ENCODE measurements at places on chromosomes 2 and 18.
A peak's percentile ranks its signal among the peaks of the same experiment; 100 is the strongest.

- no peak for DNase-seq
Observed at GRCh38 chr2:67037655-67038054, 359.5 kb upstream of the ETAA1 start.

DNA sequence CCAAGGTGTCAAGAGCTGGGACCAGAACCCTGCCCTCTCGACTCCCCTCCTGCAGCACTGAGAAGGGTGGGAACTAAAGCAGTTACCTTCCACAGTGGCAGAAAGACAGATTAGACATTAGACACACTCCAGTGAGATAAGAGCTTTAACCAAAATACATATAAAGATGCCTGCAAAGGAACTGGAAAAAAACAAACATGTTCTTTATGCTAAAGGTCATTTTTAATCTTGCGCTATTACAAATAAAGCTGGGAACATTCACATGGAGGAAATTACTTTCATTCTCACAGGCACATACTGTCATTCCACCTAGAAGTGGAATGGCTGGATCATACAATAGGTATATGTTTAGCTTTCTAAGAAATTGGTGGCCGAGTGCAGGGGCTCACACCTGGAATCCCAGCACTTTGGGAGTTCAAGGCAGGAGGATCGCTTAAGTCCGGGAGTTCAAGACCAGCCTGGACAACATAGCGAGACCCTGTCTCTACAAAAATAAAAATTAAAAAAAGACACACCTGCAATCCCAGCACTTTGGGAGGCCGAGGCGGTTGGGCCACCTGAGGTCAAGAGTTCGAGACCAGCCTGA lies 41.9 kb downstream of the C2orf76 start:
- DNase-seq = no peak

GRCh38 chr18:76620321-76621170 lies 125.5 kb upstream of the ZNF516 start:
- DNase-seq = no peak

GRCh38 chr2:213834746-213835145 lies 550.5 kb downstream of the SPAG16 start:
- no peak for DNase-seq

DNA sequence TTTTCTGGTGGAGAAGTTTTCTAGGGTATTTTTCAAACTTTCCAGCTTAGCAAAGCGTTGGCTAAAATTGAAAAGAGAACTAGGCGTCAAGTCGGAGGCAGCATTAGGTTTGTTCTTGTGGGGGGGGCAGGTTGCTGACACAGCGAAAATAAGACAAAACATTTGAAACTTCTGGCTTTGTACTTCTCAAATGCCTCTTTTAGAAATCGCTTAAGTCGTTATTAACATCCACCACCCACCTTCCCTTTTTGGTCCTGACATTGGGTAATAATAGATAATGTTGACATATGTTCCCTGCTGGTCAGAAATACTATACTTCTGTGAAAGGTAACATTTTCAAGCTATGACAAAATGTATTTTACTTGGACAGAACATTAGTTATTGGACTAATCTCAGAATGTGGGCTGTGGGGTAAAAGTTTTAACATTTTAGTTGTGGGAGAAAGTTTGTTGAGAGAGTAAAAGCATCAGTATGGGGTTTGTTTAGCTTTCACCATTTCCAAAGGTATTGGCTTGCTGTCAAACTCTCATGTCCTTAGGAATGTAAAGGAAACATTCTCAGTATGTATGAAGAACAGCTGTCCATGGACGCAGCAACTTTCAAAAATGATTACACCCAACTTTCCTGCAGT lies 88.1 kb upstream of the ZEB2 start:
- no peak for DNase-seq

GRCh38 chr2:102029952-102030351 lies 38.2 kb downstream of the IL1R2 start:
- DNase-seq = no peak

DNA sequence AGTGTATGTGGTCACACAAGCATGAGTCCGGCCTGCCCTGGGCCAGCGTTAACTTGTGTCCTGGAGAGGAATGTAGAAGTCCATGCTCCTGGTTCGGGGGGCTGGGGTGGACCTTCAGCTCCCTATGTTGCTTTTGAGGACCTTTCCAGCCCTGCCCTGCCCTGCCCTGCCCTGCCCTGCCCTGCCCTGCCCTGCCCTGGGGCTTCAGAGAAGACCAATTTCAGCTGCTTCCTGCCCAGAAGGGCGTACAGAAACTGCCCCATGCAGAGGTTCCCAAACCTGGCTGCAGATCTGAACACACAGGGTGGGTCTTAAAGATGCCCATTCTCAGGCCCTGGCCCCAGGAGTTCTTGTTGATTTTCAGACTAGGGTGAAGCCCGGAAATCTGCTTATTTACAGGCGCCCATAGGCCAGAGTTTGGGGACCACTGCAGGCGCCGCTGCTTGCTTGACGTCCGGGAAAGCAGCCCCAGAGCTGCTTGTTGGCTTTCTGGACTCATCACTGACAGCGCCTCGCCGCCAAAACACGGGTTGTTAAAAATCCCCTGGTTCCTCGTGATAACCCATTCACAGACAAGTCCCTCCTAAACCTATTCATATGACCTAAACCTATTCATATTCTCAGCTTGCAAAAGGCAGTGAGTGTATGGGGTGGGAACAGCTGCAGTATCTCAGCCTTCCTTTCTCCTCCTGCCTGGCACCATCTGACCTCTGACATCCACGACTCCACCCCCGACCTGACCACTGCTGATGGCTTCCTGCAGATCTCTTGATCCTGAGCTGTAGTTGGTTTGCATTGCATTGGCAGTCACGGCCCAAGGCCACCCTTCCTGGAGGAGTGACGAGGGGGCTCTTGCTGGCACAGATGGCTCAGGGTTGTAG lies 198.3 kb downstream of the GLI2 start:
- no peak for DNase-seq

- no peak for DNase-seq
Observed at GRCh38 chr2:41717839-41718238, 330.0 kb upstream of the PKDCC start.

- peak; percentile 13 for DNase-seq
Observed at GRCh38 chr2:69026026-69026425, 13.0 kb downstream of the ANTXR1 start.

DNA sequence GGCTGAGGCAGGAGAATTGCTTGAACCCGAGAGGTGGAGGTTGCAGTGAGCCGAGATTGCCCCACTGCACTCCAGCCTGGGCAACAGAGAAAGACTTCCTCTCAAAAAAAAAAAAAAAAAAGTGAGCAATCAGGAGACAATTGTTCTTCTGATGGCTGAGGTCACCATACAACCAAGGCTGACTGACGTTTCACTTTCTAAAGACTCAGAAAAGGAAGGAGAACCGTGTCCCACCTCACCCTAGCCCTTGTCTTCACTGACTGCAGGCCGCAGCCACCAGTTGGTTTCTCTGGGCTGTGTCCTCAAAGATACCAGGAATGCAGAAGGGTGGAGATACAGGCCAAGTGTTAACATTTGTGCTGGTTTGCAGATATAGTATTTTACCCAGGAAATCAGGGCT lies 7.7 kb upstream of the SLC35F6 start:
- DNase-seq = no peak

- no peak for DNase-seq
Observed at GRCh38 chr18:35876243-35876642, 96.2 kb upstream of the RMP24 start.

- DNase-seq = no peak
Observed at GRCh38 chr2:237474442-237474911, 12.6 kb upstream of the MLPH start.

DNA sequence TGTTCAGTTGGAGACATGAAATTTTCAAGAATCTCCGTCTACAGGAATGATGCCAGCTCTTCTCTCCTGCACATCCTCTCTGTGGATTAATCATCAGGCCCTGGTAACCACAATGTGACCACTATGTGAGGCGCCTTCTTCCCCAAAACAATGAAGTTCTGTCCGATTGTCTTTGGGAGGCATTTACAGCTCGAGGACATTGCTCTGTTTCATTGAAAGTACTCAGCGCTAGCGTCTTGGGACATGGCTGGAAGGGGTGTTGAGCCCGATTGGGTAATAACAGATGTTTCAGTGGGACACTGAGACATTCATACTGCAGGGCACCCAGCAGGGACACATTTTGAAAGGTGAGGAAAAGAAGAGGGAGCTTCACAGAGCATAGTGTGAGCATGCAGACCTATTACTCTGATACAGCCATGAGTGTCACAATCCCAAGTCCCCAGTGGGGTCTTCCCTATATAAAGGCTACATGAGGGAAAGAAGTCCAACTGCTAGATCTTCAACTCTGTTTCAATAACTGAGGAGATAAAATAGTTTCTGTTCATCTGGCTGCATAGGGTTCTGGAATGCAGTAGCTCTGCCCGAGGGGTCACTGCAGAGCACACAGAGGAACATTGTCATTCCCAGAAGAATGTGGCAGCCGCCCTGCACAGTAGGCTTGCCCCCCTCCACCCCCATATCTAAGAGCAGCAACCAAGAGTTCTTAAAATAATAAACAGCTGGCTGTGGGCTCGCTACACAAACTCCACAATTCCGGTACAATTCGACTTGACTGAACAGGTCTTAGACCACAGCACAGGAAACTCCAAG lies 237.3 kb downstream of the OSR1 start:
- no peak for DNase-seq

GRCh38 chr2:234211797-234212196 lies 161.3 kb downstream of the SPP2 start:
- no peak for DNase-seq

- DNase-seq = no peak
Observed at GRCh38 chr18:37487400-37487867, 78.2 kb downstream of the CELF4 start.

- DNase-seq = no peak
Observed at GRCh38 chr2:42929546-42930024, 137.2 kb upstream of the HAAO start.

DNA sequence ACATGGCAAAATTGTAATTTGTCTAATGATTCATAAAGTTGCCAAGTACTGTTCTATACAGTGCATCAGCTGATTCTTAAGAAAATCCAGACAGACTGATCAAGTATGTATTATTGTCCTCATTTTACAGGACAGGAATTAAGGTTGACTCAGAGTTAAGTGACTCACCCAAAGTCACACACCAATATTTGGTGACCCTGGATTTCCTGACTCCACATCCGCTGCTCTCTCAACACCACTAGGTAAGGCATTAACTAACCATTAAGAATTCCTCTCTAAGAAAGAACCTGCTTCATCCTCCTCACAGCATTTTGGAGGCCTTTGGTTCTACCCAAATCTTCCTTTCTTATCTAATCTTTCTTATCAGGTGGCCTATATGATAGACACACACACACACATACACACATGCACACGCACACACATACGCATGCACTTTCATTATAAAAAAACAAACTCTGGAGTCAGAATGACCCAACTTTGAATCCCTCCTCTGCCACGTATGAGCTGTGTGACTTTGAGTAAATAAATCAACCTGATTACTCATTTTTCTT lies 150.8 kb downstream of the ANKRD44 start:
- DNase-seq = no peak

- DNase-seq = no peak
Observed at GRCh38 chr2:14623237-14623636, 9.3 kb upstream of the LRATD1 start.

- no peak for DNase-seq
Observed at GRCh38 chr2:28338046-28338817, 54.4 kb upstream of the FOSL2 start.

- DNase-seq = no peak
Observed at GRCh38 chr2:124213977-124214587, 189.0 kb downstream of the CNTNAP5 start.

GRCh38 chr2:64338910-64339500 lies 115.0 kb upstream of the LGALSL start:
- DNase-seq = no peak

GRCh38 chr2:2800697-2801096 lies 469.6 kb upstream of the MYT1L start:
- DNase-seq = no peak

GRCh38 chr2:176087330-176088047 lies 3.7 kb upstream of the EVX2 start:
- no peak for DNase-seq

DNA sequence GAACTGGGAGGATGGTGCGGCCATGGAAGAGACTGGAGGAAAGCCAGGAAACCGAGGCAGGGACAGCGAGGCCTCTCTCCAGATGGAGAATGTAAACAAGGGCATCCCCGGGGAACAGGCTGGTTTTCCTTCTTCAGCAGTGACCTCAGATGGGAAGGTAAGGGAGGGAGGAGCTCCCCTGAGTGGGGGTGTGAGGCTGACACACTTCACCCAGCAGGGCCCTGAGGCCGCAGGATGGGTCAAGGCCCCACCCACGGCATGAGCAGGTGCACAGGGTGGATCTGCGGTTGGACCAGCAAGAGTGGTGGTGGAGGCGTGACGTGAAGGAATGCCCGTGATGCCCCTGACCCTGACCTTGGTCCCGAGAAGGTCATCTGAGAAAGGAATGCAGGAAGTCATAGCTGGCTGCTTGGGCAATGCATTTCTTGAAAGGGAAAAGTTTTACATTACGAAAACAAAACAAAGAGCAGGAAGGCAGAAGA lies 48.1 kb downstream of the ADCY3 start:
- no peak for DNase-seq

GRCh38 chr2:197088694-197089093 lies 162.2 kb upstream of the PGAP1 start:
- no peak for DNase-seq

- DNase-seq = no peak
Observed at GRCh38 chr2:71608034-71608433, 154.7 kb downstream of the DYSF start.

DNA sequence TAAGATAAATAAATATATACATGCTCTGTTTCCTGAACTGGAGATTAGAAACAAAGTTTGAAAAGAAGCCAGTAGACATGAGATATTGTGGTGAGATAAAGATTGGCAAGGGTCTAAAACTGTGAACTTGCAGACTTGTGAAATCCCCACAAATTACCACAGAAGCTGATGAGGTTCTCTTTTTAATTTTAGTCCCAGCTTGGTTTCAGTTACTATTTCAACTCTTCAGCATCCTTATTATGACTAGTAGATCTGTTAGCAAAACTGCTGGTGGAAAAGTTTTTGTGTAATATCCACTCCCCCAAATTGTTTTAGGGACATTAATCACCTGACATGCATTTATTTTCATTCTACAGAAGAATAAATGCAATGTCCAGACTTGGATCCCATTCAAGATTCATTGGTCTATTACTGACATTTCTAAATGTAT lies 20.8 kb downstream of the RASGRP3 start:
- no peak for DNase-seq

GRCh38 chr18:60664736-60665135 lies 292.2 kb upstream of the MC4R start:
- DNase-seq = no peak

GRCh38 chr2:218785103-218785502 lies 3.2 kb downstream of the CYP27A1 start:
- no peak for DNase-seq

- peak; percentile 13 for DNase-seq
Observed at GRCh38 chr2:57516698-57517340, 529.8 kb upstream of the VRK2 start.
